Stimulated activated CD4-positive, alpha-beta T cell treated with anti-CD3 and anti-CD28 coated beads, TNF-alpha, amount 100 ng/mL, for 1 hour (primary cell): ENCODE measurements at places on chromosomes 2 and 18.

DNA sequence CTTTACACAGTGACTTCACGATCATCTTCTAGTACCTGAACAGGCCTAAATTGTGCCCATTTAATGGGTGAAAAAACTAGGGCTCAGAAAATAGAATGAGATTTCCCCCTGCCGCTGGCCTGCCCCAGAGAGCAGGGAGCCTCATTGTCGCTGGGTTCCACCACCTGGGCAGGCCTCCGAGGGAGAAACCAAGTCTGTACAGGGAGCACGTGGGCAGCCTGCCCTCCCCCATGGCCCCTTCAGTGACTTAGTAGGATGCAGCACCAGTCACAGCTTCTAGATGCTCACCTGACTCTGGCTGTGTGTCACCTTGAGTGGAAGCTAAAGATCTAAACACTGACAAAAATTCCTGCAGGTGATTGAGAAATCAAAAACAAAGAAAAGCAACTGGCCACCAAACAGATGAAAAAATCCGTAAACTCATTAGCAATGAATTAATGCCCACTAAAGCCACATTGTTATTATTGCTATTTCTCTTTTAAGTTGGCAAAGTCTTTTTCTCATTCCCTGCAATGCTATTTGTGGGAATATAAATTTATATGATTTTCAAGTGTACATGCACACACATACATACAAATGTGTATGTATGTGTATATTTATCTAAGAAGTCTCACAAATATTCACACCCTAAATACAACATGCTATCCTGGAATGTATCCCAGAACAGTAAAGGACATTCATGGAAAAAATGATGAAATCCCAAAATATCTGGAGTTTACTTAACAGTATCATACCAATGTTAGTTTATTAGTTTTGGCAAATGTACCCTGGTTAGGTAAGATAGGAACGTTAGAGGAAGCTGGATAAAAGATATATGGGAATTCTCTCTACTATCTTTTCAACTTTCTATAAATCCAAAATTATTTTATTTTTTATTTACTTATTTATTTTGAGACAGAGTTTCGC, 18.7 kb upstream of the ASPRV1 start:
- DNase-seq, result no peak

DNA sequence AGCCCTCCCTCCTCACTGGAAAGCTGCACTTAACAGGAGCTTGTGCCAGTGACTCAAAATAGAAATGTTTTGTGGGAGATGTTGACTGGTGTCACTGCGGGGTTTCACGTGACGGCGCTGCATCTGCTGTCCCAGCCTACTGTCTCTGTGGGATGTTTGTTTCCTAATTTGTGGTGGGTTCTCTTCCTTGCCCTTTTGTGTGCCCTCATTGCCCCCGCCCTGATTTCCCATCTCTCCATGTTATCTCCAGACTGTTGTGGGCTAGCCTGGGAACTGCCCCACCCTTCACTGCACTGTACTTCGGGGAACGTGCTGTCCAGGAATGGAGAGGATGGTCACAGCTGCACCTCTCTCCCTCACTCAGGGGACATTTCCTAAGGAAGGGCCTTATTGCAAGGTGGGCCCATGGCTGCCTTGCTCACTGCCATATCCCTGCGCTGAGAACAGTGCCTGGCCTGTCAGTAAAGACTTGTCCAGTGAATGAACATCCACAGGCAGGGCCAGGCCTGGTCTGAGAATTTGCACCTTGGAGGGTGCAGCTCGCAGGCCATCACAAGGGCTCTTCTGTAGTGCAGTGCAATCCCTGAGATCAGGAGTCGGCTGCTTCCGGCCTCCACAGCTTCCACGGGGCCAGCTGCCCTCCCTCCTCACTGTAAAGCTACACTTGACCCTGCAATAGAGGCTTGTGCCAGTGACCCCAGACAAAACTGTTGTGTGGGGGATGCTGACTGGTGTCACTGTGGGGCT, 18.1 kb downstream of the ZAP70 start:
- no peak for DNase-seq

DNA sequence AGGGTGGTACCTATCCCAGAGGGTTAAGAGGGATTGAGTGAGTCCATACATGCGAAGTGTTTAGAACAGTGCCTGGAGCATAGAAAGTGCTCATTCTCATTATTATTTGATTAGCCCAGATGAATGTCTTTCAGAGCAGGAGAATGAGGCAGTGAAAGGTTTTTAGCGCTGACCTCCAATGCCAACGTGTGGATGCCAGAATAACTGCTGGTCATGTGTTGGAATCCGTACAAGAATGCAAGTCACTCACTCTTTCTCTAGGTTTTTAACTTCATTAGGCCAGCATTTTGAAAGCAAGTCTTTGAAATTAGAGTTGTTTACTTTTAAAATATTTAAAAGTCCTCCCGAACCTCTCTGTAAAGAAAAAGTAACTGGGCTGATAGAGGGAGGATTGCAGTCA, 374.2 kb downstream of the EN1 start:
- no peak for DNase-seq

- DNase-seq, result no peak
Measured at GRCh38 chr2:229884775-229885699, 36.8 kb downstream of the TRIP12 start.

- DNase-seq, result no peak
Measured at GRCh38 chr2:176885661-176886060, 326.9 kb upstream of the HNRNPA3 start.

GRCh38 chr2:56185101-56185581, 1.4 kb downstream of the CCDC85A start:
- DNase-seq, result no peak

- DNase-seq, result no peak
Measured at GRCh38 chr18:76465630-76466409, 29.2 kb downstream of the ZNF516 start.

DNA sequence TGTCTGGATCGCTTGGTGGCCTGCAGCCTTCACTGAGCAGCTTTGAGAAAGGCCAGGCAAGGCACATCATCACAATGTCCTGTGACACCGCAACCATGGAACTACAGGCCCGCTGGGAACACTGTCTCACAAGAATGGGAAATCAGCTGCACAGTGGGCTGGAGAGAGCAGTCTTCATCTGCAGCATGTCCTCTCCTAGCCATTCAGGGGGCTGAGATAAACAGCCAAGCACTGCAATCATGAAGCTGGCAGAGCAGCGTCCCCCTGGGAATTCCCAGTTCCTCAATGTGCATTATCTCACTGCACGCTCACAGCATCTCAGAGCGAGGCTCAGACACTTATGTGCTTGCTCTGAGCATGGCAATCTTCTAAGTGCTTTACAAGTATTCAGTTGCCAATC, 1.9 kb downstream of the CMPK2 start:
- DNase-seq, result no peak

- no peak for DNase-seq
Measured at GRCh38 chr2:155844461-155844860, 488.1 kb downstream of the NR4A2 start.

- DNase-seq, result no peak
Measured at GRCh38 chr2:47429795-47430194, 26.8 kb downstream of the MSH2 start.

DNA sequence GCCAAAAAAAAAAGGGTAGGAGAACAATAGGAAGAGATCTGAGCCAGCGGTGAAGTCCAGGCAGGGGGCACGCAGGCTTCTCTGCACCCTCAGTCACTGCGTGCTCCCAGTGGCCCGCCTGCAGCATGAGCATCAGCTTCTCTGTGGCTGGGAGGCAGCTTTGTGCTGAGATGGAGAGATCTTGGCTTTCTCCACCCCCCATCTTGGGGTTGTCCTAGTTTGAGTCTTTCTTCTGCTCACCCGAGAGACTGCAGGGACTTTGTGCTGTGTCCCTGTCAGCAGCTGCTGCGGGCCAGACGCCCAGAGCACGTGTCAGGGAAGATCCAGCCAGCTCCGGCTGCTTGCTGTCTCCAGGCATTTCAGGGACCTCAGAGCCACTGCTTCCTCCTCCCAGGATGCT, 20.3 kb downstream of the TRAPPC12 start:
- no peak for DNase-seq

DNA sequence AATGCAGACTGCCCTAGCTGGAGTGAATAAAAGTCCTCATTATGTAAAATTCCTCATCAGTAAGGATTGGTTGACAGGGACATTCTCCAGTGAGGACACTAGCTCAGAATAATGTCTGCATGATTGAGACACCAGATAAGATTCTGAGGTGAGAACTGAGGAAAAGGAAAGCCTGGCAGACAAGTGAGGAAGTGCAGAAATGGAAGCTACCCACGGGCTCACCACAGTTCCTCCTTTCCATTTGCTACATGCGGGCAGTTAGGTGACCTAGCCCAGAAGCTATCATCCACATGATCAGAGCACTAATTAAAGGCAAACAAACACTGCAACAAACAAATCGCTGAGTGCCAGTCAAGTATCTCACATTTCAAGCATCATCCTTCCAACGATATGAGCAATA, 27.7 kb downstream of the NETO1 start:
- no peak for DNase-seq

GRCh38 chr2:127048618-127048935, 58.4 kb downstream of the BIN1 start:
- no peak for DNase-seq

- DNase-seq, result no peak
Measured at GRCh38 chr2:168583710-168584521, 127.8 kb downstream of the CERS6 start.

DNA sequence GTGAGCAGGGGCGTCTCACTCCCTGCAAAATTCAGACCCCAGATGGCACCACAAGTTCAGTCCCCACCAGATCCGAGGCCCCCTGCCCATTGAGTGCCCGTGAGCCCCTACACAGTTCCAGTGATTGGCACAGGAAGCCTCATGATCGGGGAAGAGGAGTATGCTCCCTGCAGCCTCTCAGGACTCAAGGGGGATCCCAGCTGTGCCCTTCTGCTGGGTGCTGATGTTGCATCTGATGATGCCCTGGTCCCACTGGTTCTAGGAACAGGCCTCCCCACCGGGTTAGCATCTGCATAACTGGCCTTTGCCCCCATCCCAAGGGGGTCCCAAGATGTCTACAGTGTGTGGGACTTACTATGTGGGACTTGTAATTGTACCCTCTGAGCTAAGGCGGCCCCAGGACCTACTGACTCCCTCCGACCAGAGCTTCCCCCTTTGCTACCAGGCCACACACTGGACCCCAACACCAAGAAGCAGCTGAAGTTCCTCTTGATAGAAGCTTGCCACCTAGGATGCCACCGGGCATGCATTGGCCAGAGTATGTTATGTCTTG, 8.6 kb downstream of the ALPG start:
- no peak for DNase-seq

DNA sequence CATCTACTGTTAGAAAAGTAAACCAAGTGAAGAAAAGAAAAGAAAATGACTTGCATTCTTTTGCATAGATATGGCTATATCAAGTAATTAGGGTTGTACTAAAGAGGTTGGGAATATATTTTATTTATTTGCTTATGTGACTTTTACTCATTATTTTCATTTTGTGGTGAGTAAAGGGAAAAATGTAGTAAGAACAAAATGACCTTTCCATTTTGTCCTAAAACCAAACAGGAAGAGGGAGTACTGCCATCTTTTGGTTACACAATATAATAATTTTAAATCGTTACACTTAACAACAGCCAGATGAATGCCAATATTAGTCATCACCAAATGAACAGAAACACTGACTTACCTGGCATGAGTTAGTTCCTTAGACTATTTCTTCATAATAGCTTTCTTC, 47.3 kb upstream of the NDUFV2 start:
- no peak for DNase-seq

- no peak for DNase-seq
Measured at GRCh38 chr2:83186105-83186760, 1272.8 kb downstream of the SUCLG1 start.

GRCh38 chr2:232207174-232207573, 171.4 kb upstream of the ALPP start:
- no peak for DNase-seq

- no peak for DNase-seq
Measured at GRCh38 chr2:223418604-223419199, 183.5 kb downstream of the SCG2 start.

DNA sequence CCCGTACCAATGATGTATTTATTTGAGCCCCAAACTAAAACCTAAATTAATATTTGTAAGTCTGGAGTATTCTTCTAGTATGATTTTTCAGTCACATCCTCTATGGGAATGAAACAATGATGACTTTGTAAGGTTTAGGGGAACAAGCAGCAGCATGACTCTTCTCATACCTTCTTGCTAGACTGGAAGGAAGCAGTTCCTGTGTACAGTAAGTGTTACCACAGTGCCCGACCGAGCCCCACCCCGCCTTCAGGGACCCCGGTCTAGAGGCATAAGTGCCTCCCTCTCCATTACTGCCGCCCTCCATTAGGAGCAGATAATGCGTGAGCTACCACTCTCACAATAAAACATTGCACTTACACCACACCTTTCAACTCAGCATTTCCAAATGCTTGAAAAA, 599.3 kb downstream of the ARHGAP15 start:
- DNase-seq, result no peak

GRCh38 chr2:239594019-239594771, 193.4 kb upstream of the HDAC4 start:
- no peak for DNase-seq

GRCh38 chr2:142069251-142069888, 61.4 kb downstream of the LRP1B start:
- no peak for DNase-seq

DNA sequence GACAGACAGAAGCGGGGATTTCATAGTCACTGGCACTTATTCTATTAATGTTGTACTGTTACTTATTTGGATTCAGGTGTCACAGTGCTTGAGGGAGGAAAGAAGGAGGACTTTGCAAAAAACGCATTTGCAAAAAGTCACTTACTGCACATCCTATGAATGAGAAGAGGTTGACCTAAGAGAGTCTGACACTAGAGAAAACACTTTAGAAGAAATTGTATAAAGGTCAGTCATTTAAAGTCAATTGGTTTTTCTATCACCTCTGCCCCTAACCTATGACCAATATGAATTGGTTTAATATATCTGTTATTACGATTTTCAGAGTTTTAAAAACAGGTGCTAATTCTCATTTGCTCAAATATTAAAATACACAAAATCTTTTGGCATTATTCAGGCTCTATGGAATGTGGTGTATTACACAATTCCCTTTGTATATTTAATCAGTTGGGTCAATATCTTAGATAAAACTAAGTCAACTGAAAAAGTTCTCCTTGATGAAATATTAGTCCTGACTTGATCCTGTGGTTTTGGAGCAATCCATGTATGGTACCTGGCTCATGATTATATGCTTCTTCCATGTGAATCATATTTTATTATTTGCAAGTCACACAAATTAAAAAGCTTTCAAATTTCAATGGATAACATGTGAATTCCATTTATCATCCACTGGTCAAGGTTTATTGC, 157.4 kb downstream of the CDH2 start:
- DNase-seq, result no peak

DNA sequence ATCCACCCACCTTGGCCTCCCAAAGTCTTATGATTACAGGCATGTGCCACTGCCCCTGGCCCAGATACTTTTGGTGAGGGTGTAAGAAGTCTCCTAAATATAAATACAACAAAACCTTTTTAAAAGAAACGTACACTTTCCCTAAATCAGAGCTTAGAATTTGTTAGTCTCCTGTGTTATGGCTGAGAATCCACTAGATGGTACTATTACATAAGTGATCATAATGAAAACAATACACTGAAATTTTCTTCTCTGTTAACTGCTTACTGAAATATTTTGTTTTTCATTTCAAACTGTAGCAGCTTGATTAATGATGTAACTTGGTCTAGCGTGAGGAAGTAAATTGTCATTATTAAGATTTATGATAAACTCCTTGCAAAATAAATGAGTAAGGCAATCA, 74.8 kb upstream of the FAM98A start:
- DNase-seq, result no peak
